ENCODE measurements at places on chromosomes 6 and 20.
A peak's percentile ranks its signal among the peaks of the same experiment; 100 is the strongest.

GRCh38 chr20:1894471-1894950, 696 bp upstream of the SIRPA start:
- DNase-seq: peak; percentile 42

DNA sequence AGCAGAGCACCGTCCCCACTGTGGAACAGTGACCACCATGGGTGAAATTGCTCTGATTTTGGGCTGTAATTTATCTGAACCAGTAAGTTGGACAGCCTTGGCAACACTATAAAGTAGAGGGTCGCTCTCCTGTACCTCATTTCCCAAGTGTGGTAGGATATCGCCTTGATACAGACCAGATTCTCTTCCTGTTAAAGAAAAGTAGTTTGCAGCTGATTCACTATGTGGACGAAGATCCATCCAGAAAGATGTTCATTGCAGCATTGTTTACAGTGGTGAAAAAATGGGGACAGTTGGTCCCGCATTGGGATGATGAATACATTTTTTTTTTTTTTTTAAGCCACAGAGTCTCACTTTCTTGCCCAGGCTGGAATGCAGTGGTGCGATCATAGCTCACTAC, 74.3 kb downstream of the SLX4IP start:
- DNase-seq: no peak

DNA sequence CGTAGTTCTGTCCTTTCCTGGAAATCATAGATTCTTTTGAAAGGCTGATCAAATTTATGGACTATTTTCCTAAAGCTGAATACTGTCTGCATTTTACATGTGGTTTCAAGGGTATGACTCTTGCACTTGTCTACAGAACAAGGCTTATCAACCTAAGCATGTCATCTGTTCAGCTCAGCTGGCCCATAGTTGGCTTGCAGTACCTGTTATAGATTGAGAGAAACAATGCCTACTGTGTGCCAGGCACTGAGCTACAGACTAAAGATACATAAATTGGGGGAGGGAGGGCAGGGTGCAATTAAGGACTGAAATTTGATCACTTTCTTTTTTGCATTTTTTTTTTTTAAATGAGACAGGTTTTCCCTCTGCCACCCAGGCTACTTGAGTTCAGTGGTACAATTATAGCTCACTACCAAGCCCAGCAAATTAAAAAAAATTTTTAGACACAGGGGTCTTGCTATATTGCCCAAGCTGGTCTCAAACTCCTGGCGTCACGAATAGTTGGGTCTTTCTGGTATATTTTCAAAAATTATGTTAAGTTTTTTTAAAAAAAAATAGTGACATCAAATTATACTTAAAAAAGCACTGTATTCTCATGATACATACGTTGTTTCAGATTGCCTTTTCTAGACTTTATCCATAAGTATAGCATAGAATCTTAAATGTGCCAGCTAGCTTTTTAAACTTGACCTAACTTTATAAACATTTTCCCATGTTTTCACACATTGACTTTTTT, 52.2 kb downstream of the RREB1 start:
- DNase-seq: no peak

GRCh38 chr6:117393045-117393444, 32.7 kb downstream of the ROS1 start:
- no peak for DNase-seq

GRCh38 chr6:5080574-5080973, 4.6 kb upstream of the PPP1R3G start:
- no peak for DNase-seq

DNA sequence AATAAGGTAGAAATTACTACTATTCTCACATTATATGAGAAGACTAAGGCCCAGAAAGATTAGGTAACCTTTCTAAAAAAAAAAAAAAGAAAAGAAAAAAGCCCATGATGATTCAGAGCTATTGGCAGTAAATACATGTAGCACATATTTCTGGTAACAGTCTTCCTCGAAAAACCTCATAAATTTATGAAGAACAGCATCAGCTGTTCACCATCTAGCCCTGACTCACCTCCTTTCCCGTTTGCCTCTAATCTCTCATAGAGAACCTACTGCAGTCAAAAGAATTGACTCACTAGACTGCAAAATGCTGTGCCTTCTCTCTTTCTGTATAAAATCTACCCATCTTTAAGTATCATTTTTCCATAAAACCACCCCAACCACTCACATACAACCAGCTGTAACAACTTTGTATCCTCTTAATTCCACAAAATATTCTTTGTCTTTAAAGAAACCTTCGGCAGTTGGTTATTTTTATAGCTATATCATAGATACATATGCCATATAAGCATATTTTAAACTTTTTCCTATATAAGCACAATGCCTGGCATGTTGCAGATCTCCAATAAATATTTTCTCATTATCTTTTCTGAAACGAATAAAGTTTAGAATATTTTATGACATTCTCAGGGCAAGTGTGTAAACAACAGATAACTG, 152.7 kb upstream of the ENPP5 start:
- no peak for DNase-seq

DNA sequence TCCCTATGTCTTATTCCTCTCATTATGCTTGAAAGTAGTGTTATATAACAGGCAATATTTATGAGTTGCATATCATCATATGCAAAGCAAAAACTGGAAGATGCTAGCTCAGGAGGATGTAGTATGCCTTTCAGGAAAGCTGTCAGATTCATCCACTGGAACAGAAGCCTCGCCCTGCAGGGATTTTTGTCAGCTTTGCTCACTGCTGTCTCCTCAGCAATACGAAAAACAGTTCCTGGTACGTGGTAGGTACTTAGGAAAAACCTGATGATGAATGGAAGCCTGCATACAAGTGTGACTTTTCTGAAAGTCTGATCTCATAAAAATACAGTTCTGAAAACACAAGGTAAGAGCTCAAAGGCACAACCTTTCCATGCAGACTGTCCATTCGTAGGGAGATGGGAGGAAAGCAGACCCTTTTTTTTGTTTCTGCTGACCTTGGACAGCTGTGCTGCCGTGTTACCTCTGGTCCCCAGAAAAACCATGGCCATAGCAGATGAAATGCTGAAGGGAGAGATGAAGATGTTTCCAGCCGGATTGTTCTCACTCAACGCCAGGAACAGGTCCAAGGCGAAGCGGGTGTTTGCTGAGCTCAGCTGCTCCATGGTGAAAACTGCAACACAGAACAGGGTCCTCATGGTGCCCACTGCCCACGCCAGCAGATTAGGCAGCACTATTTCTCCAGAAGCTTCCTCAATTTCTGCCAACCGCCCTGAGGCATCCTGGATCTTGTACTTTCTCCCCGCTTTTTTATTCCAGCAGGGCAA, 1.5 kb downstream of the SERPINB1 start:
- DNase-seq: no peak

- DNase-seq: peak; percentile 18
Measured at GRCh38 chr6:118283766-118284165, 264.3 kb upstream of the PLN start.

DNA sequence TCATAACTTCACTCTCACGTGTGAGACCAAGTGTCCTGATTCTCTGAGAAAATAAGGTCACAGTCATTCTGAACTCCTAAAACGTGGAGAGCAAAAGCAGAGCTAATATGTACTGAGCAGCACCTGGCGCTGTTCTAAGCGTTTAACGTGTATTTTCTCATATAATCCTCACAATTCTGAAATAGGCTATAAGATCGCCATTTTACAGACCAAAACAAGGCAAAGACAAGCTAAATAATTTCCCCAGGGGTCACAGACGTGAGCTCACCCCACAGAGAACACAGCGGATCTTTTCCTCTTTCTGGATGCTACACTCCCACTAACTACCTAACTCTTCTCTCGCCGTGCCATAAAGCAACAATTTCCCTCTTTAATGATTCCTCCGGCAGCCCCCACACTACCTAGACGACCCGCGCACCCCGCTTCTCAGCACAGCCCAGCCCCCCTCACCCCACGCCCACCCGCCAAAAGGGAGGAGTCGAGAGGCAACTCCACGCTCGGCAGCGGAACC, 636 bp downstream of the SUPT3H start:
- no peak for DNase-seq

GRCh38 chr6:168542301-168542700, 101.3 kb downstream of the SMOC2 start:
- DNase-seq: no peak

DNA sequence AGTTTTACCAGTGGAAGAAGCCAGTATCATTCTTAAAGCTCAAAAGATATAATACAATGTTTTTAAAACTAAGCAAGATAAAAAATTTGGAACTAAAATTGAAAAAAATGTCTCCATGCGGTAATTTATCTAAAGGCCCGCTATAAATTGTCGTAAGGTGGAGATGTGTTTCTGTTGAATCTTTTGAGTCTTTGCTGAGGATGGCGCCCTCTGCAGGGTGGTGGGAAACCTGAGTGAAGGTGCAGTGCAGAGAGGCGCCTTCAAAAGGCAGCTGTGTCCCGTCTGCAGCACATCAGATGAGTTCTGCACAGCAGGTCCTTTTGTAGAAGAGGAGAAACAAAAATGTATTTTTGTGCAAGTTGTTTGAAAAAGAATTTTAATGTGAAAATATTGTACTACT, 29.4 kb upstream of the KIF25 start:
- no peak for DNase-seq

DNA sequence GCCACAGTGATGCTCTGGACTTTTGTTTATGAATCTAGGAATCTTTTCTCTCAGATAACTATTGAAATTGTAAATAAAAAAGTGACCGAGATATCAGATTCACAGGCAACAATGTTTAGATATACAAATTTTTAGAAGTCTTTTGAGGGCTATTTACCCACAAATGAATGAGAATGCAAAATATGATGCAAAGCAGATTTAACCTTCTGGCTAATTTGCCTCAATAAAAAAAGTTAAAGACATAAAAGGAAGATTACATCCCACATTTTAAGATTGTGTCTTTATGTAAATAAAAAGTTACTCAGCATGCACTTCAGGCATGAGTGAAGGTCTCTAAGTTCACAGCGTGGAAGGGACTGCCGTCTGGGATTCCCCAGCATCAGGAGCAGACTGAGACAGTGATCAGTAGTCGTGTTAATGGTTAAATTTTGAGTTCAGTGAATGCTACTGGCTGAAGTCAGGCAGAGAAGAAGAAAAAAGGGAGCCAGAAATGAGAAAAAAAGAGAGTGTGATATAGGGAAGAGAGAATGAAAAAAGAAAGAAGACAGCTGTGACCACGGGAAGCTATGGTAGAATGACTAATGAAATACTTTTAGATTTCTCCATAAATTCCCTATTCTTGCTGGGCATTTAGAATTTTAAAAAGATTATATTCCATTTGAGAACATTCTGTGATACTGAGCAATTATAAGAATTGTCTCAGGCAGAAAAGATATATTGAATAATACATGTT, 93.6 kb downstream of the MYB start:
- no peak for DNase-seq

- no peak for DNase-seq
Measured at GRCh38 chr6:106617302-106617701, 12.0 kb downstream of the RTN4IP1 start.

DNA sequence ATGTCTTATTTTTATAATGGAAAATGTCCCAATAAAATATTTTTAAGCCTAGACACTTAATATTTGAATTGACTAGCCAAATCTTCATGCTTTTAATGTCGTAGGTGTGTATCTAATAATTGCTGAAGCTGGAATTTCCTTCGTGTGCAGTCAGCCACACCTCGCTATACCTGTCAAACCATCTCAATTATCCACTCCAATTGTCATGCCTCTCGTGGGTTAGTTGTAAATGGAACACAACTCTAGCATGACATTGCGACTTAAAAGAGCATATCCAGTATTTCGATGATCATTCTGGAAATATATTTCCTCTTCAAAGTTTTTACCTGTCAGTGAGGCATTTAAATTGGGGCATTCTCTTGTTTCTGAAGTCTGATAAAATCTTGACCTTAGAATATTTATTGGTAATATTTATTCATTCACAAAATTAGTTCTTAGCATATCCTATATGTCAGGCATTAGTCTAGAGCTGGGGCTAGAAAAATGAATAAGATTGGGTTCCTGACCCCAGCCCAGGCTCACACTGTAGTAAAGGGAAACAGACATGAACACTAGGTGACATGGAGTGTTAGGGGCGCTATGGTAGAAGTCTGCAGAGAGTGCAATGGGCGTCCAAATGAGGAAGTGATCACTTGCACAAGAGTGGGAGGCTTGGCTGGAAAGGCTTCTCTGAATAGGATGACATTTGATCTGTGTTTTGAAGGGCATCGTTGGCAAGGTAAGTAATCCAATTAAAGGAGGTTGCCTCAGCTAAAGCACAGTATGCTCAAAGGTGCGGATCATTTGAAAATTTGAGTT, 11.0 kb upstream of the CFAP206 start:
- DNase-seq: peak; percentile 86

GRCh38 chr6:107959392-107959791, 1.4 kb upstream of the SEC63 start:
- no peak for DNase-seq

DNA sequence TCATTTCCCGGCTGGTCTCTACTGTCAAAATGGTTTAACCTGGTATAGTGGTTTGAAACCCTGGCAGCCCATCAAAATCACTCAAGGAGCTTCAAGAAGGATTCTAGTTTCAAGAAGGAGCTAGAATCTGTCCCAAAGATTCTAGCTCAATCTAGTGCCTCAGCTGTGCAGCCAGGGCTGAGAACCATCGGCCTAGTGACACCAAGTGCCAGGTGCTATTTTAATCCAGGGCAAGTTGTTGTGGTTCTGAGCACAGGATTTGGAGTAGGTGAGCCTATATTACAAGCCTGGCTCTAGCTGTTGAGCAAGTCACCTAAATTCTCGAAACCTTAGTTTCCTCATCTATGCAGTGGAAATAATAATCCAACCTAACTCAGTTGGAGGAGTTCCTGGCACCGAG, 3.7 kb downstream of the MOCS1 start:
- no peak for DNase-seq

GRCh38 chr20:46268131-46268614, 40.1 kb downstream of the CDH22 start:
- no peak for DNase-seq

GRCh38 chr20:10201321-10201870, 17.2 kb upstream of the SNAP25 start:
- no peak for DNase-seq

All from HL-60 (cell line).